ENCODE measurements at places on chromosomes 1 and 21.

- no peak for DNase-seq
Observed at GRCh38 chr1:8956461-8957349, 11.0 kb downstream of the CA6 start.

DNA sequence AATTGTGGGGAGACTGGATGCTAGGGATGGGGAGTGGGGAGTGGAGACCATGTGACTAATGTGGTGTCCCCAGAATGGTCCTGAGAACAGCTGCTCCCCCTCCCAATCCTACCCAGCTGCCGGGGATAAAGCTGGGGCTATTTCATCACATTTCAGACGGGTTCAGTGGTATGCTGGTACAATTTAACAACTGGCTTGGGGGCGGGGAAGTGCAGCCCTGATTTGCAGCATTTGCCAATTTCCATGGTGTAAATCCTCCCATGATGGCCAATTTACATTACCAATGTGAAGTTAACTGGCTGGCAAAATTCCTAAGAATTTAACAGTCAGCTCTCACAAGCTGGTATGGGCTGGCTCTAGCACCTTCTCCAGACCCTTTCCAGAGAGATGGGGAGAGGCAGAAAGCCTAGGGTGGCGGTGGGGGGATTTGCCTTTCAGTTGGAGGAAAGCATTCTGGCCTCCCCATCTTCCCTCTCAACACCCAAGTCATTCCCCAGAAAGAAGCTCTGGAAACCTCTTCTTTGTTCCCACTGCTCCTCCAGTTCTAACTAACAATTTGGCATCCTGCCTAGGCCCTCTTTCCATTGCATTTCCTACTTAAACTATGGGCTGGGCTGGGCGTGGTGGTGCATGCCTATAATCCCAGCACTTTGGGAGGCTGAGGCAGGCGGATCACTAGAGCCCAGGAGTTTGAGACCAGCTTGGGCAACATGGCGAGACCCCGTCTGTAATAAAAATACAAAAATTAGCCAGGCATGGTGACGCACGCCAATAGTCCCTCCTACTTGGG lies 11.3 kb upstream of the ADGRB2 start:
- no peak for DNase-seq

- no peak for DNase-seq
Observed at GRCh38 chr1:235650341-235651169, 971 bp upstream of the GNG4 start.

DNA sequence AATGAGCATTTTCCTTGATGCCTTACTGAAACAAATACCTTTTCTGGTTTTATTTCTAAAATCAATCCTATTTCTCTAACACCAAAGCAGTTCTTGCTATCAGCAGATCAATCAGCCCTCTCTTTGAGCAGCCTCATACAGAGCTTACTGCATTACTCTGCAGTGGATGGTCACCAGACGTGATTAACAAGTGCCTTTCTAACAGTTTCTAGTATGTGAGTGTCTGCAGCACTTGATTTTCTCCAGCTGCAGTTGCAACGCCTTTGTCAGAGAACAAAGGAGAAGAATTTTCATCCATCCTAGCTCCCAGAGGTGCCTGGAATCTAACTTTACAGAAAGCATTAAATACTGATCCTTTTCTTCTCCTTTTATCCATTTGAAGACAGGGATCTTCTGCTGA lies 177.3 kb upstream of the SGIP1 start:
- no peak for DNase-seq

DNA sequence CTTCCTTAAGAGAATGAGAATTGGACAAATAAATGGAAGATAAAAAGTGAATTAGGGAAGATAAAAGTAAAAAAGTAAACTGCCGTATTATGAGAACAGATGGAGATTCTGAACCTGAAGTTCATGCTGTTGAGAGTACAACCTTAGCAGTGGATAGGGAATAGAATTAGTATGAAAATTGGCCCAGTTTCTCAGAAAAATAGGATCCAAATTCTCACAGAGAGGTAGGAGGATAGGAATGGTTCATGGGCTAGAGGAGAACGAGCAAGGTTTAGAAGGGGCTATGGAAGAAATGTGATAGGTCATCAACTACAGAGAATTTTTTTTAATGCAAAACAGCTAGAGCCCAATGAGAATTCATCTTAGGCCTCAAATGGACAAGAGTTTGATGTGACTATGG lies 42.3 kb downstream of the COL24A1 start:
- no peak for DNase-seq

- DNase-seq: no peak
Observed at GRCh38 chr1:41622402-41622801, 137.9 kb upstream of the EDN2 start.

GRCh38 chr1:65942476-65942875 lies 149.8 kb downstream of the PDE4B start:
- no peak for DNase-seq

DNA sequence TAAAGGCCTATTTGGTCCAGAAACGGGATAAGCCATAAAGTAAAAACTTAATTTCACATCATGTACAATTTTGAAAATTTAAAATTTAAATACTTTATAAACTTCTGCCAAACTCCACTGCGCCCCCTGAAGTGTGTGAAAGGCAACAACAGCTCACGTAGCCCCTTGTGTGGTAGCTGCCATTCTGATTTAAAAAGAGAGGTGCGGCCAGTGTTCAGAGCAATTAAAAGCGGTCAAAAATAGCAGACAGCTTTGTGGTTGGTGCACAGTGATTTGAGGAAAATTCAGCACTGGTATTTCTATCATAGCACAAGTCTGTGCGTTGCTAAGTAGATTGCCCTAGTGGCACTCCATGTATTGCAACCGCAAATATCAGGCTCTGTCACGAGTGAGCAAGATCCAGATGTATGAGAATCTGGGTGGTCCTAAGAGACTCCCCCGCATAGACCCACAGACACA lies 122.5 kb downstream of the ATG4C start:
- DNase-seq: no peak

DNA sequence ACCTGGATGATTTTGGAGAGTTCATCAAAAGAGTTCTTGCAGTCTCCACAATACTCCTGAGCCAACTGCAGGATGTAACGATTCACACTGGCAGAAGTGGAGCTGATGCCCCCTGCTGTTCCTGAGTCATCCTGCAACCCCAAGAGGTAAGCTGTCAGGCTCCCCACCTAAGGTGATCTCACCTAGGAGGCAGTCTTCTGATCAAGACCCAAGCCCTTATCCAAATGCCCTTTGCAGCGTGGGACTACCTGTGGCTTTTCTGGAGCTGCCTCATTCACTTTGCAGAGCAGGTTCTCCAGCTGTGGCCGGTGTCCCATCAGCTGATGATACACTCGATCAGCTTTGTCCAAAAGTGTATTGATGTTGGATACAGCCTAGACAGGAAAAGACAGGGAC lies 96.4 kb downstream of the UBR4 start:
- peak; percentile 37 for DNase-seq

- no peak for DNase-seq
Observed at GRCh38 chr1:172448995-172449584, 5.2 kb upstream of the PIGC start.

GRCh38 chr1:3366126-3367051 lies 88.1 kb upstream of the ARHGEF16 start:
- no peak for DNase-seq

DNA sequence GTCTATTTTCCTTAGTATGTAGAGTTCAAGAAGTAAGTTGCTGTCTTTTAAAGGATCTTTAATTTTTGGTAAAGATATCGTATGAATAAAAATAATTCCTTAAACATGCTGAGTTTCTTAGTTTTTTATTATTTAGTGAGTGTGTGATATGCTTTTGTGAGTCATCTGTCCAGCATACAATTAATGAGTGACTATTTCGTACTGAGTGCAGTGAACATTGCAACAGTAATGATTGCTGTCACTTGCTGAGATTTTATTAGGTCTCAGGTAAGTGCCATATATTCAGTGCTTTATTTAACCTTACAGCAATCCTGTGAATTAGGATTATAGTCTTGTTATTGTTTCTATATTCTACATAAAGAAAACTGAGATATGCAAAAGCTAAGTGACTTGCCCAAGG lies 22.6 kb downstream of the MIGA1 start:
- no peak for DNase-seq

- no peak for DNase-seq
Observed at GRCh38 chr21:43667191-43667904, 8.0 kb downstream of the RRP1B start.

DNA sequence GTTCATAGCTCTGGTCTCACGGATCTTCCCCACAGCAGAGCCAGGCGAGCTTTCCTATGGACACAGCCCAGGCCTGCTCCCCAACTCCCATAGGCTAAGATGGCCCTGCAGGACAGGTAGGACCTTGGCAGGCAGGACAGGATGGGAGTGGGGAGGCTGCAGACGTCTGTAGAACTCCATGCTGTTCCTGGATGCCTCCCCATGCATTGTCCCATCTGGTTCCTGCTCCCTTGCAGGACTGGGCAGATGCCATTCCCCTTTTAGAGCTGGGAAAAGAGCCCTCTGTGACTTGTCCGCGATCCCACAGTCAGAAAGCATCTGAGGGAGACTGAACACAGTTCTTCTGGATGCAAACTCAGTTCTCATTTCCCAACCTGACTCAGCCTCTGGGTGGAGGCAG lies 71.9 kb upstream of the ATP5PO start:
- no peak for DNase-seq

DNA sequence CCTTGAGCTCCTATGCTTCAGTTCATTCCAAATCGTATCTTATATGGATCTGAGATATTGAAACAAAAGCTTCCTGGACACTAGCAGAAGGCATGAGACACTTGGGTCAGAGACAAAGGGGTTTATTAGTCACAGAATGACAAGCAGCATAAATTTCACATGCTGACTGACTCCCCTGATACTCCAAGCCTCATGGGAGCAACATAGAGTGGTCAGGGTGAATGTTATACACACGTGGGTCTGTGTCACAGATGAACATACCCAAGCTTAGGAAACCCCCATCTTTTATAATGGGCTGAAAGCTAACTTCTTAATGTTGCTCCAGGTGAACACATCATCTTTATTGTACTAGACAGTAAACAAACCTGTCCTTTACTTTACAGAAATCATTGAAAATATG lies 599.9 kb upstream of the RGS18 start:
- no peak for DNase-seq

DNA sequence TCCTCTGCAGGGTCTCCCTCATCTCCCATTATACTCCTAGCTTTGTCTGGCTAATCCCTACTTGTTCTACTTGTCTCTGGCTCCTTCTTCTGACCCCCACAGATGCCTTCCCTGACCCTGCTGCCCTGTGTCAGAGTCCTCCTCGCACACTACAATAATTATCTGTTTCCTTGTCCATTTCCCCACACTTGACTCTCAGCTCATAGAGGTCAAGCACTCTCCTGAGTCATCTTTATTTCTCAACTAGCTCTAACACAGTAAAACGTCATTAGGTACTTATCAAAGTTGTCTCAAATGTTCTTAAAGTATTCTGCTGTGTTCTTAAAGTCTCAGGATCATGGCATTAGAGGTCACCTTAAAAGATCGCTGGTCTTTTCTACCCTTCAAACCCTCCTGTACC lies 47.1 kb downstream of the C8A start:
- no peak for DNase-seq

DNA sequence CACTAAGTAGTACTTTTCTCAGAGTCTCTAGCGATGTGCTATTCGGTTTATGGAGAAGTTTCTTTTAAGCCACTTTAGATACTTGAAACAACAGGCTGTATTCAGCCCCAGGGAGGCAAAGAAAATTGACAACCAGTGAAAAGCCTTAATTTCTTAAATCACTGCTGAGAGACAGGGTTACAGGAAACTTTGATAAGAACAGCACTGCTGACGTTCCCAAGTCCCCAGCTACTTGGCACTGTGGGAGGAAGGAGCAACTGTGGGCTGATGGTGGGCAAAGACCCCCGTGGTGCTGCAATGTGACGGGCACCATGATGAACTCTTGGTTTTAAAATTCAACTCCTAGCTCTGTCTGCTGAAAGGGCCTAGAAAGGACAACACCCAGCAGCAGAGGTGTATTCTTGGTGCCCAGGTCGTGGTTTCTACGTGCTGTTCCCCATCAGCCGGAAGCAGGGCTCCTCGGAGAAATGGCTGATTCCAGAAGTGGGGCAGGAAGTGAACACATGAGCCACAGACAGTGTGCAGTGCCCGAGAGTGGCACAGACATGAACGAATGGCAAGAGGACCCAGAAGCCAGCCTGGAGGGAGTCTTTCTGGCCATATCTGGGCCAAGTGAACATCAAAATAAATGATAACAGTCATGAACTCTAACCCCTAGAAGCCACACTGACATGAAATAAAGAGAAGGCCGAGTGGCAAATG lies 5.3 kb downstream of the PTTG1IP start:
- DNase-seq: no peak

DNA sequence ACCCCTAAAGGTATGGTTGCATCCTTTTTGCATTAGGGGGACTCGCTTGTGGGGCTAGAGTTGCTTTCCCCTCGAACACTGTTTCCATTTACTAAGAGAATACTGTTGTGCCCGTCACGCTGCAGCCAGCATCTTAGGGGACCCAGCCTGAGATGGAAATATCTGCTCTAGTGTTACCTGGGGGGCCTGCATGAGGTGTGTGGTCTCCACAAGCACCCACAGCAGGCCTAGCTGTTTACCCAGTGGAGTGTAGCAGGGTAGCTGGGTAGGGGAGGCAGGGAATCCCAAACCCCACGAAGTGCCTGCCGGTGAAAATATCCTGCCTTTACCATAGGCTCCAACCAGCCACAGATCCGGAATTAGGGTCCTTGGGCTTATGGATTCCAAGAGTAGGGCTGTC lies 303.6 kb downstream of the PTPRU start:
- no peak for DNase-seq

GRCh38 chr21:24456358-24456757 lies 1150.9 kb downstream of the MRPL39 start:
- no peak for DNase-seq

DNA sequence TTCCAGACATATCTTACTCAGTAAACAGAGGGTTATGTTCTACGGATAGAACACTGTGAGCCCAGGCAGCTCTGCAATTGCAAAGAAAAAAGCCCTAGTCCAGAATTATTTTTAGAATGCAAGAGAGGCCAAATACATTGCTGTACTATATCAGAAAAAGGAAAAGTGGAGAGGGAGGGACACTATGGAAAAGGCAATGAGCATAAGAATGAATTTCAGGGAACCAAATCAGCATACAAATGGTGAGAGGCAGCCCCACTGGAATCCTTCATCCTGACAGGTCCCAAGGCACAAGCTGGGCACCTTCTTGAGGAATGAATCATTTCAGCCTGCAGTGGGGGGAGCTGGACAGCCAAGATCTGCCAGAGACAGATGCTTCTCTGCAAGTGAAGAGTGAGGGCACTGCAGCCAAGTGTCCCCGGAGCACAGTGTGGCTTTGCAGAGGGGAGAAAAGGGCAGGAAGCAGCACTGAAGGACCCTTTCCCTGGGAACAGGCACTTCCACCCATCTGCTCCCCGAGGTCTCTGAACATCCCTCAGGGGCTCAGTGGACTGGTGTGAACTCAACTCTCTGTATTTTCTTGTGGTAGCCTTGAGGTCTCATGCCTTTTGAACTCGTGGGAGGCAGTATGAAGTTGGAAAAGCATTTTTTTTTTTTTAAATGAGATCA lies 115.6 kb downstream of the XCL2 start:
- DNase-seq: no peak

DNA sequence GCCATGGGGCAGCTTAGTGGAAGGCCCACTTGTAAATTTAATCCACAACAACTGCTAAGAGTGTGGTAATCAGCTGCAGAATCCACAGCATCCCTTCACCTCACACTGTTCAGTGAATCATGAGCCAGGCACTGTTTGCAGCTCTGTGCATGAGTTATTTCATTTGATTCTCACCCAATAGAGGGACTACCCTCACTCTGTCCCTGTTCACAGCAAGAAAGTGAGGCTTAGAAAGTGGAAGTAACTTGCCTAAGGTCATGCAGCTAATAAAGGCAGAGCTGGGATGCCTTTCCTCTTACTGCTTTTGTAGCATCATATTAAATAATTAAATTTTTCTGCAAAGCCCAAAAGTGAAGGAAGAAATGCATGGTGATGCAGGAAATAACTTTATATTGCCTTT lies 346.5 kb upstream of the PLD5 start:
- no peak for DNase-seq

Data from NCI-H2171 treated with DMSO at 0.1 percent for 48 hours (cell line).